H9 (cell line): ENCODE measurements at places on chromosomes 6 and 20. TPM values are rescaled to one million over a fixed set of nuclear protein-coding genes. Genes with fewer than 3 reads are reported as not detected.

- no peak for DNase-seq
These were observed 8.8 kb downstream of the GATA5 start for GRCh38 chr20:62466806-62467537.

Gene KCNK5
- total RNA-seq, result 30.0 and 31.8 TPM in 2 replicates

Gene LY6G5B
- total RNA-seq, result 21.3 and 21.6 TPM in 2 replicates

- DNase-seq, result peak; percentile 97
These were observed at the start of gene CCN2 for GRCh38 chr6:131950767-131951575. Gene CCN2 (minus strand): TSS chr6:131951372. CDS start chr6:131951172, 200 bp downstream.

DNA sequence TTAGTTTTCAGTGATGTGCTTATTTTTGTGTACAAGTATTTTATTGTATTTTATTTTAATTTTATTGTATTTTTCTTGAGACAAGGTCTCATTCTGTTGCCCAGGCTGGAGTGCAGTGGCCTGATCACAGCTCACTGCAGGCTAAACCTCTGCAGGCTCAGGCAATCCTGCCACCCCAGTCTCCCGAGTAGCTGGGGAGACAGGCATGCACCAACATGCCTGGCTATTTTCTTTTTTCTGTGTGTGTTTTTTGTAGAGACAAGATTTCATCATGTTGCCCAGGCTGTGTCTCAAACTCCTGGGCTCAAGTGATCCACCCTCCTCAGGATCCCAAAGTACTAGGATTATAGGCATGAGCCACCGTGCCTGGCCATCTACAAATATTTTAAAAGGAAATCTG, 146.3 kb downstream of the MANEA start:
- DNase-seq, result peak; percentile 30
